Left lung (tissue), 14 donors: ENCODE measurements at places on chromosomes 11 and 22. TPM values are rescaled to one million over a fixed set of nuclear protein-coding genes. Genes with fewer than 3 reads are reported as not detected.

DNA sequence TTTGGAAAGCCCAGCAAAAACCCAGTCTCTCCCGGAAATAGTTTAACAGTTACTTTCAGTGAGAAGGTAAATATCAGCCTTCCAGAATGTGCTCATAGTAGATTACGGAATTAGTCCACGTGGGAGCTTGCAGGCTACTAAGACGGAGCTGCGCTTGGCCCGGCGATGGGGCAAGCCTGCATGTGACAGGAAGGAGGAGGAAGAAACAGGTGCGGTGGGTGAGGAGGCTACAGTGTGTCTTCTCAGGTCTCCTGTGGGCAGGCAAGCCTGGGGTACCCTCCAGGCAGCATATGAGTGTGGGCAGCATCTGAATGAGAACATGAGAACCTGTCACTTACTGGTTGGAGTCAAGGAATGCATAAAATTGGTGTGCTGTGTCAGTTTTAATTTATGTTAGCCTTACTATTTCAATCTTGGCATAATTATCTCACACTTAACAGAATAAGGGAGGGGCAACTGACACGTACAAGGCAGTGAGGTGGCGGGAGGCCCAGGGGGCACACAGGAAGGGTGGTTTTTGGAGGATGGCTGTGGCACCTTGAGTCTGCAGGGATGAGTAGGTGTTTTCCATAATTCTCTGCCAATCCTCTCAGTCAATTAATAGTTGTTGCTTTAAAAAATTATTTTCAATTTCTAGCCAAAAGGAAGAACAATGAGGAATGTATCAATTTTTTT, 35.7 kb downstream of the CLMP start:
- H3K27ac ChIP-seq: no peak overlapping the region
- no peaks in the 10 kb centered on the region for H3K27me3 ChIP-seq
- H3K4me3 ChIP-seq: no peak overlapping the region
- DNase-seq: no peak
- H3K4me1 ChIP-seq: no peaks in the 10 kb centered on the region

DNA sequence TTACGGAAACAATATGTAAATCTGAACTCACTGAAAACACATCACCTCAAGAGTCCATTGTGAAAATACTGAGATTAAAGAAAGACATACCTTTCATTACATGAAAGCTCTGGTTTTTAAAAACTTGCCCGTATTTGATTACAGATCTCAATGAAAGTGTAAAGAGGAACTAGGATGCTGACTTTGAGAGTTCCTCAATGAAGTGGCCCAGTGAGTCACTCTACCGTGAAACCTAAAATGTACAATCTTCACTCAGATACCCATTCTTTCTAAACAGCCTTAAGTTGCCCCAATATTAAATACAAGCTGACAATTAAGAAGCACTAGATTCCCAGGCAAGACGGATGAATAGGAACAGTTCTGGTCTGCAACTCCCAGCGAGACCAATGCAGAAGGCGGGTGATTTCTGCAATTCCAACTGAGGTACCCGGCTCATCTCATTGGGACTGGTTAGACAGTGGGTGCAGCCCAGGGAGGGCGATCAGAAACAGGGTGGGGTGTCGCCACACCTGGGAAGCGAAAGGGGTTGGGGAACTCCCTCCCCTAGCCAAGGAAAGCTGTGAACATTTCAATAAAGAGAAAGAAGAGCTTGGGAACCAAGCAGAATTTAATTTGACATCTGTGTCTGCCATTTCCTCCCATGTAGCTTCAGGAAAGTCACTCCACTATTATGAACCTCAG, 33.8 kb upstream of the OR9G4 start:
- H3K27ac ChIP-seq: no peak overlapping the region
- H3K4me3 ChIP-seq: no peak overlapping the region

DNA sequence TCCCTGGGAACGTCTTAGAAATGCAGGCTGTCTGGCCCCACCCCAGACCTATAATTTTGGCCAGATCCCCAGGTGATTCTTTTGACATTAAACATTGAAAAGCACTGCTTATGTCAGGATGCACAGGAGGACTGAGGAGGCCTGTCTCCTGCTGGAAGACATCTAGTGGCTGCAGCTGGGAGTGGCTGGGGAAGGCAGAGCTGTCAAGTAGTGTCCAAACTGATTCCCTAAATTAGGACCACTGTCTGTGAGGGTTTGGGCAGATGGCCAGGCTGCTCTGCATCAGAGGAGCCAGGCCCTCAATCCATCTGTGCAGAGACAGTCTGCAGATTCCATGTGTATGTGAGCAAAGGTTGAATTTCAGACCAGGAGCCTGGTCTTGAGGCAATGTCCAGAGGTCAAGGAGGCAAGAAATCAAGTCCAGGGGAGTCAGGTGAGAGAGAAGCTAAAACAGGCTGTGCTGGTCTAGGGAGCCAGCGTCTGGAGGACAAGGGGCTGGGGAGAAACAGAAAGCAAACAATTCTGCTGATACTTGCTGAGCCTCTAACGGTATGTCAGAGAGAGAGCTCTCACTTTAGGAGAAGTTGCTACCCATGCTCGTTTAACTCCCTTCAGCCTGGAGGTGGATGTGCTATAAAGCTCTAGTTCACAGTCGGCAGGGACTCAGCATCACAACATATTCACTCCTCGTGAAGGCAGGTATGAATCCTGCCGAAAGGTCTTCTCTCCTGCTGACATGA, 15.3 kb upstream of the SYTL2 start:
- H3K4me1 ChIP-seq: no peaks in the 10 kb centered on the region
- no peaks in the 10 kb centered on the region for H3K36me3 ChIP-seq
- no peak for DNase-seq
- H3K27me3 ChIP-seq: no peaks in the 10 kb centered on the region

DNA sequence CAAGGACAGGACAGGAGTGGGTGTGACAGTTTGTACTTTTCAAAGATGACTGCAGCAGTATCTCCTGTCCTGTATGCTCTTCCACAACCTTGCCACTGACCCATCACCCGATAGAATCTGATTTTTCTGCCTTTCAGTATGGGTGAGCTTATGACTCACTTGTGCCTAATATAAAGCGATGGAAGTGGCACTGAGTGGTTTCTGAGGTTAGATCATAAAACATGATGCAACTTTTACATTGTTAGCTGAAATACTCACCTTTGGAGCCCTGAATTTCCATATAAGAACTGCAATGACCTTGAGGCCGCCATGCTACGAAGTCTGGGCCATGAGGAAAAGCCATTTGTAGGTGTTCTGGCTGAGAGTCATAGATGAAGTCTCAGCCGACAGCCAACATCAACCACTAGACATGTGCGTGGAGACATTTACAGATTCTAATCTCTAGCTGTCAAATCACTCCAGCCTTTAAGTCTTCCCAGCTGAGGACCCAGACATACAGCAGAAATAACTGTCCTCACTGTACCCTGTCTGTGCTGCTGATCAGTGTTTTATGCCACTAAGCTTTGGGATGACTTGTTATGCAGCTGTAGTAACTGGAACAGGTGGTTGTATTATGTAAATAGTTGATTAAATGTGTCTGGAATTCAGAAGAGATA, 105.9 kb upstream of the ARHGAP20 start:
- H3K27ac ChIP-seq: no peak overlapping the region
- H3K27me3 ChIP-seq: no peaks in the 10 kb centered on the region
- H3K4me3 ChIP-seq: no peak overlapping the region
- no peaks in the 10 kb centered on the region for H3K36me3 ChIP-seq
- DNase-seq: no peak

- H3K4me3 ChIP-seq: no peak within 1 kb of the TSS
- H3K27ac ChIP-seq: no peak within 1 kb of the TSS
- DNase-seq: no peak
- no peaks in the 10 kb centered on the region for H3K36me3 ChIP-seq
Measured at GRCh38 chr11:69703768-69704507, at the start of gene FGF19. TSS of gene FGF19 (minus strand) at chr11:69704022. CDS start at chr11:69703876, 146 bp downstream.

DNA sequence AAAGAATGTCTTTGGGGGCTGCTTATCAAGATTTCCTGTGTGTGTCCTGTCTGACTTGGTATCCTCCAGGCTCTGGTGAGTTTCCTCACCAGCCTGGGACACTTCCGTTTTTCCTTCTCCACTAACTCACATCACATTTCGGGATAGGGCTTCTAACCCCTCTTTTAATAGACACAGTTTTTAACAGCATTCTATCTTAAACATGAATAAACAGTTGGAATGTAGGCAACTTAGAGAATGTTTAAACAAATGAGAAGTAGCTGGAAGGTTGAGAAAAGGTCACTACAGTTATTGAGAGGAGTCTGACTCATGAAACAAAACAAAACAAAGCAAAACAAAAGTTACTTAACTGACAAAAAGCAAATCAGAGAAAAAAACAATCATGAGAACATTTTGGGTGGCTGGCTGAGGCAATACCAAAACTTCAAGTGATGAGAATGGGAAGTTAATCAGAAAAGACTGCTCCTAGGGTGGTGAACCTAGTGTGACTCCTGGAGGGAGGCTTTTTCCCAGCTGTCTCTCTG, 64.7 kb upstream of the CTSC start:
- no peaks in the 10 kb centered on the region for H3K27me3 ChIP-seq
- peak overlapping the region; percentile 60 for H3K27ac ChIP-seq
- no peaks in the 10 kb centered on the region for H3K36me3 ChIP-seq
- no peak for DNase-seq
- peaks cover 19% of the 10 kb centered on the region for H3K4me1 ChIP-seq

DNA sequence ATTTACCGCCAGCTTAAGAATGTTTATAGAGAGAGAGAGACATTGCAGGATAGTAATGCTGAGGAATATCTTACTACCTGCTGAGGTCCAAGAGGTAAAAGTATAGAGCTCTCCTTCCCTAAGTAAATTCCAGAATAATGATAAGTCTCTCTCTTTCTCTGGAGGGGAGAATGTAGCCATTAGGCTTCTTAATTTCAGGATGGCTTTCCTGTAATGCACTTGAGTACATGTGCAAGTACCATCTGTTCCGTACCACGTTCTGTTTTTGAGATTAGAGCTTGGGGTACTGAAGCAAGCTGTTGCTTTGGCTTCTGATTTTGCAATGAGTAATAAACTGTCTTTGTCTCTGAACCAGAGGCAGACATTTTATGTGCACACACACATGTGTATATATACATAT, 1314.0 kb downstream of the JRKL start:
- H3K36me3 ChIP-seq: no peaks in the 10 kb centered on the region
- no peak overlapping the region for H3K4me3 ChIP-seq
- no peak overlapping the region for H3K27ac ChIP-seq
- no peak for DNase-seq
- no peaks in the 10 kb centered on the region for H3K27me3 ChIP-seq
- H3K4me1 ChIP-seq: no peaks in the 10 kb centered on the region

GRCh38 chr22:46574993-46575910, 37.8 kb upstream of the CELSR1 start:
- DNase-seq: no peak
- no peak overlapping the region for H3K4me3 ChIP-seq
- H3K27ac ChIP-seq: peak overlapping the region; percentile 67
- H3K27me3 ChIP-seq: no peaks in the 10 kb centered on the region
- peaks cover 58% of the 10 kb centered on the region for H3K4me1 ChIP-seq
- no peaks in the 10 kb centered on the region for H3K36me3 ChIP-seq

- peaks cover 74% of the 10 kb centered on the region for H3K36me3 ChIP-seq
- H3K4me3 ChIP-seq: no peak overlapping the region
- H3K27me3 ChIP-seq: no peaks in the 10 kb centered on the region
- H3K4me1 ChIP-seq: no peaks in the 10 kb centered on the region
- no peak overlapping the region for H3K27ac ChIP-seq
Measured at GRCh38 chr11:33067294-33067693, 27.9 kb downstream of the TCP11L1 start.

DNA sequence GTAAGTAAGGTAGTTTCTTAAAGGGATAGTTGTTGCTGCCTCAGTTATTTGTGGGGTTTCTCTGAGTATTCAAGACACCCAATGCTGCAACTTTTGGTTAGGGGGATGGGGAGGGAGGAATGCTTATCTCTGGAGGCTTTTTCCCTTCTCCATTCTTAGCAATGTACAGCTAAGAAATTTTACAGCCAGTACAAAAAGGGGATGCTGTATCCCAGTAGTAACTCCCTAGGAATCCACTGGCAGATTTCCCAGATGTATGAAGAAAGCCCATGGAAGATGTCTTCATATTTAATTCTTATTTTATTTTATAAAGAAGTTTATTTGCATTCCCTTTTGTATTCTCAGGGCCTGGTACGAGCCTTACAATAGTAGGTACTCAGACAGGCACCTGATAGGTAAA, 154.8 kb downstream of the ENTHD1 start:
- H3K27ac ChIP-seq: no peak overlapping the region
- DNase-seq: no peak
- H3K4me3 ChIP-seq: no peak overlapping the region
- H3K27me3 ChIP-seq: peaks cover 38% of the 10 kb centered on the region
- no peaks in the 10 kb centered on the region for H3K4me1 ChIP-seq

GRCh38 chr11:108647701-108648527, 17.0 kb upstream of the DDX10 start:
- DNase-seq: no peak
- no peaks in the 10 kb centered on the region for H3K4me1 ChIP-seq
- no peak overlapping the region for H3K4me3 ChIP-seq
- no peaks in the 10 kb centered on the region for H3K27me3 ChIP-seq

- H3K27ac ChIP-seq: no peak overlapping the region
- H3K4me3 ChIP-seq: no peak overlapping the region
- H3K36me3 ChIP-seq: no peaks in the 10 kb centered on the region
- peaks cover 5% of the 10 kb centered on the region for H3K4me1 ChIP-seq
- DNase-seq: no peak
- no peaks in the 10 kb centered on the region for H3K27me3 ChIP-seq
Measured at GRCh38 chr11:130611791-130612251, 163.4 kb downstream of the ADAMTS15 start.

GRCh38 chr22:40345815-40346184, 500 bp upstream of the ADSL start:
- H3K36me3 ChIP-seq: peaks cover 22% of the 10 kb centered on the region
- no peak for DNase-seq
- H3K27ac ChIP-seq: peak overlapping the region; percentile 92
- peaks cover 10% of the 10 kb centered on the region for H3K4me1 ChIP-seq

DNA sequence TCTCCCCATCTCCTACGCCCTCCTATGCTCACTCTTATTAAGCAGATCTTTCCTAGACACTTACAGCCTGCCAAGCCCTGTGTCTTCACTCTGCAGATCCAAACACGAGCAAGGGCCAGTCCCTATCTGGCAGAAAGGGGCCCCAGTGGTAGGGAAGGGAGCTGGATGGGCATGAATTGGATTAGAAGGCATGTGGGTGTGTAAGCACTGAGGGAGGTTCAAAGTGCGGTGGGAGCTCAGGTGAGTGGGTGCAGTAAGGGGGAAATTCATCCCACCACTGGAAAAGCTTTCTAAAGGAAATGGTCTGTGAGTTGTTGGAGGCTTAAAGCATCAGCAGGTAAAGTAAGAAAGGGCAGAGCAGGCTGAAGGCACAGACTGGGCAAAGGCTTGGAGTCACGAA, 5.5 kb downstream of the TMEM132A start:
- H3K36me3 ChIP-seq: no peaks in the 10 kb centered on the region
- H3K4me3 ChIP-seq: no peak overlapping the region
- H3K27ac ChIP-seq: no peak overlapping the region
- peaks cover 4% of the 10 kb centered on the region for H3K27me3 ChIP-seq
- no peak for DNase-seq

GRCh38 chr11:95435192-95435591, 204.2 kb upstream of the SESN3 start:
- no peaks in the 10 kb centered on the region for H3K27me3 ChIP-seq
- H3K27ac ChIP-seq: no peak overlapping the region
- no peak overlapping the region for H3K4me3 ChIP-seq
- H3K4me1 ChIP-seq: no peaks in the 10 kb centered on the region
- no peak for DNase-seq

The OR8G1 gene
- total RNA-seq: not detected

The TRIM6 gene
- total RNA-seq: 6.2 TPM

The PATE4 gene
- total RNA-seq: not detected

The HORMAD2 gene
- total RNA-seq: 0.13 TPM

The ZNF214 gene
- total RNA-seq: 4.1 TPM

The OR51B4 gene
- total RNA-seq: not detected

The GALNT18 gene
- 39.3 TPM for total RNA-seq

The CNIH2 gene
- total RNA-seq: 0.81 TPM

The CEND1 gene
- total RNA-seq: 0.47 TPM

The MED19 gene
- total RNA-seq: 11.0 TPM

The FGF19 gene
- total RNA-seq: not detected

The SCGB1D2 gene
- total RNA-seq: not detected

The OR8K5 gene
- not detected for total RNA-seq
